ENCODE measurements at places on chromosomes 1 and 21.

DNA sequence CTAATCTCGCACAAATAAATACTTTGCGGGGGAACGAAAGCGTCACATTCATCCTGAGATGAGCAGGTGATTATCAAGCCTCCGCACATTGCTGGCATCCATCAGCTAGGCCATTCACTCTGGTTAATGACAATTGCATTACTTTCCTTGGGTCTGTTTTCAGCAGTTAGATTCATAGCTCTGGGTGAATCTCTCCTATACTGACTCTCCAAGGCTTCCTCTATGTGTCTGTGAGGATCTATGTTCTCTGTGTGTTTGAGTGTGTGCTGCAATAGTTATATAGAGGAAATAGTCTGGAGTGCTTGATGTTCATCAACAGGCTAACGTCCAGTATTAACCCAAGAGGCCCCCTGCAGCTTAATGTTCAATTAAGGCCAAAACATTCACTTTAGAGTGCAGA is 133.0 kb upstream of the CTTNBP2NL start:
- DNase-seq = no peak

DNA sequence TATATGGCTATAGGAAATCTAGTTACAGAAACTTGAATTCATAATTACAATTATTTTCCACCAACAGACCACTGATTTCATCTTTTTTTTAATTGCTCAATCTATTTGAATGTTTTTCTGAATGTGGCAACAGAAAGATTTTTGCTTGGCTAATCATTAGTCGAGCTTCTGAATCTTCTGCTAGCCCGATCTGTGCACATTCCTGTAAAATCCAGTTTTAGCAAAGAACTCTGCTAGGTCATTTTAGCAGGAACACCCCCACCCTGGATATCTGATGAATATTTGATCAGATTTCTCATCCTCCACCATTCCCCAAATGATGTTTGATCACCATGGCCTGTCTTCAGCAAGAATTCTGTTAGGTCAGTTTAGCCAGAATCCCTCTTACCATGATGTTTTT is 176.3 kb downstream of the LEPR start:
- DNase-seq = no peak

- no peak for DNase-seq
These were observed 1.6 kb downstream of the PALMD start for GRCh38 chr1:99647490-99647889.

DNA sequence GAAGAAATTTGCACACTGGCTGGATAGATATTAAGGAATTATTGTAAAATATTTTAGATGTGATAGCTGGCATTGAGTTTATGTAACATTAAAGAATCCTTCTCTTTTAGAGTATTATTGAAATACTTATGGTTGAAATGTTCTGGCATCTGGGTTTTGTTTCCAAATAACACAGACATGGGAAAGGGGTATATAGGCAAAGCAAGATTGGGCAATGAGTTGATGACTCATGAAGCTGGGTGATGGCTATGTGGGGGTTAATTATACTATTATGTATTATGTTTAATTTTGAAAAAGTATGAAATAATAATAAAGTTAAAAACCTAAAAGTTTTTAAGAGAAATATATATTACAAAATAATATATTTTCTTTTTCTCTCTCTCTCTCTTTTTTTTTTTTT is 12.5 kb upstream of the PTPN14 start:
- DNase-seq = peak; percentile 65

GRCh38 chr21:36695671-36696389 is 3.1 kb upstream of the SIM2 start:
- DNase-seq = no peak

Data from iris pigment epithelial cell (primary cell).